ENCODE measurements at places on chromosomes 2 and 18.

- DNase-seq, result no peak
Observed at GRCh38 chr2:158586491-158586890, 129.7 kb downstream of the PKP4 start.

- DNase-seq, result no peak
Observed at GRCh38 chr2:96239091-96239490, 26.7 kb downstream of the TMEM127 start.

DNA sequence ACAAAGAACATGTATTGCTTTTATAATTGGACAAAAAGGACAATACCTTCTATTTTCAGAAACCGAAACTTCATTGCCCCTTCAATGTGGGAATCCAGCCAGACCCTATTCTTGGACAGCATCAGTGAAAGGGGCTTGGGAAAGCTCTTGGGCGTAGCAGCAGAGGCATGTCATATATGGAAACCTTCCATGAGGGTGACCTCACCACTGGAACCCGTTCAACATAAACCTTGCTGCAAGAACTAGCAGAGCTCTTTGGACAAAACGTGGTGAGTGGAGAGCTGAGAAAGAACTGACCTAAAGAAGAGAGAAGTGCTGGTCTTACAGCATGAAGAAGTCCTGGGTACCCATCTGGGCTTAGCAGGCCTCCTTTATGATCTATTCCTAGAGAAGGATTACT lies 22.7 kb upstream of the ACTG2 start:
- no peak for DNase-seq

GRCh38 chr2:13193900-13194299 lies 477.2 kb downstream of the TRIB2 start:
- peak; percentile 15 for DNase-seq

GRCh38 chr2:7691961-7692656 lies 774.9 kb downstream of the RNF144A start:
- DNase-seq, result no peak

GRCh38 chr2:108923019-108923700 lies 65.9 kb downstream of the EDAR start:
- no peak for DNase-seq
